NCI-H1092 (cell line): ENCODE measurements at places on chromosomes 12 and 14.
A peak's percentile ranks its signal among the peaks of the same experiment; 100 is the strongest.

DNA sequence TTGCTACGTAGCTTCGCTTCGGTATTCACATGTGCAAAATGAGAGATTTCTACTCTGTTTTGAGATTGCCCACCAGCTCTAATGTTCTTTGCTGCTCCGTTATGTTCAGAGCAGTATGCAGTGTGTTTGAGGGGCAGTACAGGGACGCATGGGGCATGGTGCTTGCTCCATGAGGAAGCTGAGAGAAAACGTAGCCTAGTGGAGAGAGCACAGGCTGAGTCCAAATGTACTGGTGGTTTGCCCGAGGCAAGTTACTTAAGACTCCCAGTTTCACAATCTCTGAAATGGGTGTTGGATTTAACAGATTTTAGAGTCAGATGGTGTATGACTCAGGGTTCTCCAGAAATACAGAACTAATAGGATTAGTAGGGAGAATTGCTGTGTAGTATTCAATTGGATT, 310.5 kb downstream of the ETNK1 start:
- no peak for DNase-seq

GRCh38 chr12:27820564-27820963, 40.5 kb upstream of the MANSC4 start:
- no peak for DNase-seq

- DNase-seq, result no peak
Measured at GRCh38 chr12:40829738-40830144, 137.5 kb downstream of the CNTN1 start.

DNA sequence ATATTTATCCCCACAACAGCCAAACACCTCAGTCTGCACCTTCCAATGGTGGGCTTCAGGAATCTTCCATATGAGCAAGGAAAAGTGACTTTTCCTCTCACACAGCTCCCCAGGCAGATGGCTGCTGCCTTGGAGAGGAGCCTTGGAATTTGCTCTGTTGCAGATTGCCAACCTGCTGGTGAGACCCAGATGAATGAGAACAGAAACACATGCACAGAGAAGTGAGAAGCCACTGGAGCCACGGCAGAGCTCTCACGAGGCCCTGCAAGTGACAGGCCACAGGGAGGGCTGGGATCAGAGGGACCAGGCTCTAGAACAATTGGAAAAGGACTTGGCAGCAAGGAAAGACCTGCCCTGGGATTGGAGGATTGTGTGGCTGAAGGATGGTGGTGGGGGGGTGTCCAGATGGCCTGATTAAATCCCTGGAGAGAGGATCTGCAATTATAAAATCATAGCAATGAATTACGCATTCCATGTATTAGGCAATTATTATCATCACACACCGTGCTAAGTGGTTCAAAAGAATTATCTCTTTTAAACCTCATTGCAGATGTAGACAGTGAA, 84.9 kb upstream of the PWP1 start:
- no peak for DNase-seq

DNA sequence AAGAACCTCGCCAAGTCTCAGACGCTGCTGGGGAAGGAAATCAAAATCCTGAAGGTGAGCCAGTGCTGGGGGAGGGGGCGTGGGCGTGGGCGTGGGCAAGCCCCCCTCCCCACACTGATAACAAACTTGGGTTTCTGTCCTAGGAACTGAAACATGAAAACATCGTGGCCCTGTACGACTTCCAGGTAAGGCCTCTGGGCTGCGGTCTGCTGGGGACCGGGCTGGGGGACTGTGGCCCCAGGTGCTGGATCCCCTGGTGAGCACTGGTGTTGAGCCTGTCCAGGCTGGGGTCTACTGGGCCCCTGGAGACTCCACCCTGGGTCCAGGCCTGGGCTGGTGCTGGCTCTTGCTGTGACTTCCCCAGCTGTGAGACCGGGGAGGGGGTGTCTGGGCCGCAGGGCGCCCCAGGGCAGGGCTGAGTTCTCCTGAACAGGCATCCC, 1.2 kb downstream of the ULK1 start:
- DNase-seq, result no peak

DNA sequence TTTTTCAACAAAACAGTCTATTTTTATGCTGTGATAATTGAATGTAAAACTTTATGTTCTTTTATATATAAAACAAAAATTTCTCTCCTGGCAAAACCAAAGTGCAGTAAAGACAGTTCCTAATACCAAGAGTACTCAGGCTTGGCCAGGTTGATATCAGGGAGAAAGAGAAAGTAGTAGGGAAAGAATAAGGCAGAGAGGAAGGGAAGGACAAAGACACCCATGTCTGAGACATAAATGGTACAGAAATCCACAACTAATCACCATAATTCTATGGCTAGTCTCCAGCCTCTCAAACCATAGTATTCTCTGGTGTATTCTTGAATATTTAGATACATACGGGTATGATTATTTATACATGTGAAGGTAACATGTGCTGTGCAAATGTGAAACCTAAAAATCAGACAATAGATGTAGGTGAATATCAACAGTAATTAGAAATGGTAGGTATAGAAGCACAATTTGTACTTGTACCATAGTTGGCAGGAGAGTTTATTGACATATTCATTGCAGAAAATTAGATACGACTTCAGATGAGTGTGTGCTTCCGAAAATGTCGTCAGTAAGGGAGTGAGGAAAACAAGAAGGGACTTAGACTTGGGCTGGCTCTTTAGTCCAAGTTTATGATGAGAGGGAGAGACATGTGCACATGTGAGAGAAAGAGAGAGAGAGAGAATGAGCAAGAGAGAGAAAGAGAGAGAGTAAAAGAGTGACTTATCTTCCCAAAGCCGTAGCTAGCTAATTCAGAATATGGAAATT, 230.8 kb upstream of the NPAS3 start:
- no peak for DNase-seq

DNA sequence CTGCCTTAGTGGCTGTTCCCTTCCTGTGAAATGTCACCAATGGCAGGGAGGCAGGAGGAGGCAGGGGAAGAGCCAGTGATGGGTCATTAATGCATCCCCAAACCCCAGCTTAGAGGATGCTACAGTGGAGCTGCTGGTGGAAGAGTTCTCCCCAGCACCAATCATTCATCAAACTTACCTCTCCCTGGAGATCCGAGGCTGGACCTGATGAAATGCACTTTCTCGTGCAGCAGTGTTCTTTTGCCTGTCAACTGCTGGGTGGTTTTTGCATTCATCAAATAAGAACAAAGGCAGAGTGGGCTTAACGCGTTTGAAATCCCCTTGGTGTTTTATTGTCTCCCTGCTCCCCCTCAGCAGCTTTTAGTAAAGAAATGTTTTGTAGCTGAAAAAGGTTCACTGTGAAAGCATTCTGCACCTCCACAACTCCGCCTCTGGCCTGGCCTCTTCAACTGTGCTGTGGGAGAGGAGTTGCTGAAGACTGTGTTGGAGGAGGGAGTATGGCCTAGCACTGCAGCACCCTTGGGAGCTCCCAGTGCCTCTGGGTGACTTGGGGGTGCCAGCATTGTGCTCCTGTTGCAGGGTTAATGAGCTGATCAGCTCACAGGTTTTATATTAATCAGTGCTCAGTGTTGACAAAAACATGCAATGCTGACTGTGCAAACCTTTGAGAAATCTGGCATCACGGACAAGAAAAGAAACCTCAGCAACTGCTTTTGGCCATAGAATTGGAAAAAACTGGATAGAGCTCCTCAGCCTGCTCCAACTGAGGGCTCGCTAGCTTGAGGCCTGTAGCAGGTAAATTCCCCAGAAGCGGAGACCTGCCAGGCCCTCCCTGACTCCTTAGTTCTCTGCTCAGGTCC, 14.4 kb downstream of the TSPAN9 start:
- no peak for DNase-seq

GRCh38 chr14:75905147-75905904, 76.5 kb downstream of the TGFB3 start:
- DNase-seq, result no peak

DNA sequence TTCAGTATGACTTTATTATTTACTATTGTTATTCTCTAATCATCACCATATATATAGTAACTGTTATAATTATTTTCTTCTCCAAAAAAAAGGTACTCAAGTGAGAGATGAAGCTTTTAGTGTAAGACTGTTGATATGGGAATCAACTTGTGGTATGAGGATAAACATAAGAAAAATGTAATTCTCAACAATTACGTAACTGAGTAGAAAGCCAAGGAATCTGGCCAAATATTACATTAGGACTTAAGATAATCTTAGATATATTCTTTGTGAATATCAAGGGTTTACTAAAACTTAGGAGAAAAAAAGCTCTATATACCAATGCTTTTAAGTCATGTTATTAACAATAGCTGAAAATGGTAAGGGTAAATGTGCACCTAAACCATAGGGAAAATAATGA, 13.3 kb downstream of the SENP1 start:
- no peak for DNase-seq

- no peak for DNase-seq
Measured at GRCh38 chr14:101251812-101252442, 309.4 kb upstream of the DIO3 start.

DNA sequence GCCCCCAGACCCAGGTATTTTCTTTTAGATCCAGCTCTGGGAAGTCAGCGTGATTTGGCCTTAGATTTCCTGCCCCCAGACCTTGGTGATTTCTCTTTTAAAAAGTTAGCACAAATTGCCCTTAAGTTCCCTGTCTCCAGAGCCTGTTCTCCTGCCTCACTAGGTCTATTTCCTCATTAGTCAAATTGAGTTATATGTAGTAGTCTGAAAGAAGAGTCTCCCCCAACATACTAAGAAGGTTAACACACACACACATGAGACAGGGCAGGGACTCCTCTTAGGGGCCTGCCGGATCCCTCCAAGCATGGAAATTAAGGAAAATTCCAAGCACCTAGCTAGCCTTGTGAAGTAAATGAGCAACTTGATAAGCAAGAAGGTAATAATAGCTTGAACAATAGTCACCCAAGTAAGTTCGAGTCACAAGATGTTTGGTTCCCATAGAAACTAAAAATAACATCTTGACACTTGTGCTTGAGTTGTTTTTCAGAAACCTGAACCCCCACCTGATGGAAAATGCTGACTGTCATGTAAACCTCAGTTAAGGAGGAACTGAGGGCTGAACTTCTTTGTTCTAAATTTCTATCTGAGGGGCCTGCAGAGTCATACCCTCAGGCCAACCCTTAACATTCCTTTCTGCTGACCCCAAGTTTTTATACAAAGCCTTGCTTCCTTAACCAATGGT, 51.6 kb downstream of the CAND1 start:
- DNase-seq, result no peak

- DNase-seq, result peak; percentile 64
Measured at GRCh38 chr12:52130711-52131110, 51.2 kb downstream of the SMIM41 start.

DNA sequence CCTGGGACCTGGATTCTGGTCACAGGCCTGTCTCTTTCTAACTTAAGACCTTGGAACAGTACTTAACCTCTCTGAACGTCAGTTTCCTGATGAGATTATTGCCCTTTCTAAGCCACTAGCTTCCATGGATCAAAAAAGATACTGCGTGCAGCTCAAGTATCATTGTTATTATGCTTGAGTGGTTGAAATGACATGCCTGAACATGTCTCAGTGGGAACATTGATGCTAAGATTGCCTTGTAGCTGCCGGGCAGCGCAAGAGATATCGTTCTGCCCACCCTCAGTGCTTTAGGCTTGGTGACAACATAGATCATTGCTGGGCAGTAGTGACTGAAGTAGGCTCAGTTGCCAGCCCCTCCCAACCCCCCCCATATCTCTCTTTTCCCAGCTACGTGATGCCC, 131.9 kb downstream of the SMOC1 start:
- no peak for DNase-seq

- no peak for DNase-seq
Measured at GRCh38 chr12:9392842-9393241, 184.6 kb upstream of the PZP start.

GRCh38 chr14:23021434-23021833, 11.5 kb upstream of the C14orf93 start:
- DNase-seq, result no peak

- DNase-seq, result no peak
Measured at GRCh38 chr14:91351512-91351862, 66.1 kb downstream of the CCDC88C start.

GRCh38 chr12:22082190-22082701, 36.2 kb downstream of the CMAS start:
- no peak for DNase-seq

DNA sequence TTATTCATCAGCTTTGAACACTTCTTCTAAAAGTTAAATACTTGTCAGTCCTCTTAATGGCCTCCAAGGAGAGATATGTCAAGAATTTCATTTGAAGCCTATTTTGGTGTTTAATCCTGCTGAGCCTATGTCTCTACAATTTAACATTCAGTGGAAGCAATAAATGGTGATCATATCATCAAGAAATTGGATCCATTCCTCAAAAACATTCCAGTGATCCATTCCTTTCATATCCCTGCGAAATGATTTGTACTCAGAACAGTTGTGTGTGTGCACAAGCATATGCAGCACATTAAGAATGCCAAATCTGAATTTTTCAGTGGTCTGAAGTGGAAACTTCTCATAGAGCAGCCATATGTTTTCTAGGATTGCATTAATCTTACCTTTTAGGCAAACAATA, 373.7 kb upstream of the SYT1 start:
- DNase-seq, result no peak

DNA sequence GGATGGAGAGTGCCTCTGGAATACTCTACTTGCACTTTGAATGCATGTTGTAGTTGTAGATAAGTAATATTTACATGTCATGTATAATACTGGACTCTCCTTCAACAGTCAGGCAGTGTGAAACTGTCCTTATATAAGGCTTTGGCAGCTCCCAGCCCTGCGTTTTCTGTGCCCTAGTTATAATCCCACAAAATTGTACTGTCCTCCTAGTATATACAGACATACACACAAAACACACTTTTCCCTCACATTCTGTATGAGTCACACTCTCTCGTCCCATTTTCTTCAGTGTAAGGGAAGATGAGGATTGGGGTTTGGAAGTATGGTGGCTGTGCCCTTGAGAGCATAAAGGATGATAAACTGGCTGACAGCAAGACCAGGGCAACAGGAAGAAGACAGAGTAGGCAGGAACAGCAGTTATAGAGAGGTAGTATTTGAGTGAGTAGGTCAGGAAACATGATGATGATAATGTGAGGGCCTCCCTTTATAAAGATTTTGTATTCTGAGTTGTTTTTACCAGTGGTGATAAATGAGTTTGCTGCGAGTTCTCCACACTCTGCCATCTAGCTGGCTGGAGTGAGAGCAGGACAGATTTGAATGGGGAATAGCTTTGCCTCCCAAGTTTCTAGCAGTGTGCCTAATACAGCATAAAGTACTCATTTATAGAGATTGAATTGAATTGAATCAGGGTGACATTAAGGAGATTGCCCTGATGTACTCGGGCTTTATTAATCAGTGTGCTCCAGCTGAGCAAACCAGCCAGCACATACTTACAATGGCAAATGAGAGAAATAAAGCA, 5.0 kb downstream of the CREBL2 start:
- no peak for DNase-seq

GRCh38 chr12:52535574-52535973, 15.4 kb upstream of the KRT5 start:
- DNase-seq, result no peak
